ENCODE measurements at places on chromosomes 1 and 21.

DNA sequence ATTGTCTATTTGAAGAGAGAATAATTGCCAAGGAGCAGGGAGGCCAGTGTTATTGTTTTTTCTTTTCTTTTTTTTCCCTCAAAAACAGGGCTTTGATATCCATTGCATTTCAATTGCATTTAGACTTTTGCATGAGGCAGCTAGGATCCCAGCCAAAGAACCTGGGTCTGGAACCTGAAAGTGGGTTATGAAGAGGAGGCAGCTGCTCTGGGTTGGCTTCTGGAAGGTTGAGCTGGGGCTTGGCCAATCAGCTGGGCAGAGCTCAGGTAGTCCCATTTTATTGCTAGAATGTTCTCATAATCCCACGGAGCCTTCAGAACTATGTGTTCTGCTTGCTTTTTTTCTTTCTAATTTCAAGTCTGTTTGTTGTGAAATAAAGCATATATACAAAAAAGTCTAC is 218.9 kb downstream of the CAMTA1 start:
- DNase-seq, result no peak

GRCh38 chr1:98949621-98950020 is 55.0 kb downstream of the PLPPR5 start:
- DNase-seq, result no peak

DNA sequence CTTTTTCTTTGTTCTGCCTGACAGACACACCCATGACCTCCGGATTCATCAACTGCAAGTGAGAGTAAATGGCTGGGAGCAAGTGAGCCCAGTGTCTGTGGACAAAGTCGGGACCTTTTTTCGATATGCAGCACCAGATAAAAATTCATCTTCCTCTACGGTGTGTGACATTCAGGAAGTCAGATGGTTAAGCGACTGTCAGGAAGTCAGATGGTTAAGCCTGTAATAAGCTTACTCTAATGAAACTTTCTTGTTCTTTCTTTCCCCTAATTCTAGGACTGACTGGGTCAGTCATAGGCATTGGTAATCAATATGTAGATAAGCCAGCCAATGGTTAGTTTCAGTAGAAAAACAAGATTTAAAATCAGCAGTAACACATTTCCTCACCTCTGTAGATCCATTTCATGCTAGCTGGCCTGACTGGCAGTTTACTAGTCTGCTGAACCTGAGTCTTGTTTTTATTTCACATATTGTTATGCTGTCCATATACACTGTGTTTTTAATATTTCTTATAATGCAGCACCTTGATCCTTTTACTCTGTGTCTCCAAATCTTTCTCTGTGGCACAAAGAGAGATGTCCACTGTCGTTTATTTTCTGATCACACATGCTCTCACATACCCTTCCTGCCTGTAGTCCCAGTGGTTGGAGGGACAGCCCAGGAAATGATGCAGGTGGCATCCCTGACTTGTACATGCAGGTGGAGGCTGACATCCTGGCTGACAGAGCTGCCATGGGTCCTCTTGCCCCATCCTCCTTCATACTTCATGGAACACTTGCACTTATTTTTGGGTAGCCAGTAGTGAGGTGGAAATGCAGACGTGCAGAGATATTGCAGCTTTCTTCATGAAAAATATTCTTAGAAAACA is 115.8 kb downstream of the VPS13D start:
- DNase-seq, result no peak

DNA sequence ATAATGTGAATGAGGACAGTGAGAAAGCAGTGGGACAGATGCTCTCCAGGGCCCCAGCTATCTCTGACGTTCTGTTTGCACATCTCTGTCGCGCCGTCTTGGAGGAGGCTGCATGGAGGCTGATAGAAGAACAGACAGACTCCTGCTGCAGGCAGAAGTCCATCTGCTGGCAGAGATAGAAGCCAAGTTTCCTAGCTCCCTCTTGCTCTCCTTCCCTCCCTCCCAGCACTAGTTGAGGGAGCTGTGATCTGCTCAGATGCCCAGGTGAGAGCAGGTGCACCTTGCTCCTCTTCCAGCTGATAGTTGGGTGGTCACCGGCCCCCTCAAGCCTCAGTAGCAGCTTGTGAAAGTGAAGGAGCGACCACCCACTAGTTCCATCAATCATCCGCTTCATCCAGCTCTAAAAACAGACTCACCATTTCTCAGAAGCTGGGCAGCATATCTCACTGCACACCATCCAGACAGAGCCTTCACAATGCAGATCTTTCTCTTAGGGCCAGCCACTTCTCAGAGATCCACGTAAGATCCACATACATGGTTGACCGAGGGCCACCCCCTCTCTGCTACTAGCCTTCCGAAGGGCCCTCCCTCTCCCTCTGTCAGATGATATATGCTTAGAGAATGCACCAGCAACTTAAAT is 12.9 kb downstream of the LRRN2 start:
- no peak for DNase-seq

- no peak for DNase-seq
Measured at GRCh38 chr1:1835546-1835945, 55.3 kb downstream of the GNB1 start.

- DNase-seq, result no peak
Measured at GRCh38 chr1:193846876-193847604, 660.6 kb upstream of the B3GALT2 start.

- DNase-seq, result no peak
Measured at GRCh38 chr1:208111646-208112190, 132.5 kb downstream of the PLXNA2 start.

- DNase-seq, result no peak
Measured at GRCh38 chr1:200561856-200562214, 58.7 kb downstream of the KIF14 start.

- DNase-seq, result no peak
Measured at GRCh38 chr1:193952778-193953374, 766.5 kb upstream of the B3GALT2 start.

DNA sequence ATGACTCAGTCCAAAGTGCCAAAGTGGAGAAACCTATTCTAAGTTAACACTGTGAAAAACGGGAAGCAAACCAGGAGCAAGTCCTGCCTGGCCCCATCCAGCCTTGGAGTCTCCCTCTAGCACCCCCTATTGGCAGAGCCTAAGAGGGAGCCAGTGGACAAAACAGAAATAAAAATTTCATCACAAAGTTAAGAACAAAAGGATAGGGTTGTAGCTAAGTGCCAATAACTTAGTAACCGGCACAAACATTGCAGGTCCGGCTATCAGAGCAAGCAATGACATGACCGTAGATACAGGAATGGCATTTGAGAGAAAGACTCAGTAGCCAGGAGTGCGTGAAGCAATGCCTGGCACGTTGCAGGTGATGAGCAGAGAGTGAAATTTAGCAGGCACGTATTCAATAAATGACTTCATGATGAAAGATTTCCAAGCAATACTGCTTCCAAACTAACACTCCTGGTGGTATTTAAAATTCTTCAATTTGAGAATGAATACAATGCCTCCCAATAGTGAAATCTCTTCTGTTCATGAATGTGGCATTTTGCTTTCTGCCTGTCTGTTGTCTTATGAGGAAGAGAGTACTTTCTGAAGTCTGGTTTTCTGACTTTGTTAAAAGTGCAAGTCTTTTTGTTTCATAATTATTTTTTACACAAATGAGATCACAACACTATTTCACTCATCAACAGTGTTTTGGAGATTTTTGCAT is 391.0 kb downstream of the OMA1 start:
- DNase-seq, result no peak

- no peak for DNase-seq
Measured at GRCh38 chr1:241611063-241611462, 29.1 kb downstream of the CHML start.
